Fibroblast of lung (primary cell): ENCODE measurements at places on chromosomes 11 and 22.
A peak's percentile ranks its signal among the peaks of the same experiment; 100 is the strongest.

DNA sequence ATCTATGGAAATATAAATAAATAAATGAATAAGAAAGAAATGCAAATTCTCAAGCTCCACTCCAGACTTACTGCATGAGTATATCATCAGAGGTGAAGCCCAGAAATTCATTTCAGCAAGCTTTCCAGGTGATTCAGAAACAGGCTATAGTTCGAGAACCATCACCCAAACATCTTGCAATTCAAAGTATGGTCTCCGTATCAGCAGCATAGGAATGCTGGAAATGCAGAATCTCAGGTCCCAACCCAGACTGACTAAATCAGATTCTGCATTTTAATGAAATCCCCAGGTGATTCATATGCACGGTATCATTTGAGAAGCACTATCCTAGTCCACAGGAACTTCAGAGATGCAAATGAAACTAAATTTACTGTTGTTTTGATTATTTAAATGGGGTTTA lies 95.3 kb downstream of the SERGEF start:
- no peak for DNase-seq

GRCh38 chr11:11020219-11020726 lies 162.4 kb upstream of the ZBED5 start:
- no peak for DNase-seq

DNA sequence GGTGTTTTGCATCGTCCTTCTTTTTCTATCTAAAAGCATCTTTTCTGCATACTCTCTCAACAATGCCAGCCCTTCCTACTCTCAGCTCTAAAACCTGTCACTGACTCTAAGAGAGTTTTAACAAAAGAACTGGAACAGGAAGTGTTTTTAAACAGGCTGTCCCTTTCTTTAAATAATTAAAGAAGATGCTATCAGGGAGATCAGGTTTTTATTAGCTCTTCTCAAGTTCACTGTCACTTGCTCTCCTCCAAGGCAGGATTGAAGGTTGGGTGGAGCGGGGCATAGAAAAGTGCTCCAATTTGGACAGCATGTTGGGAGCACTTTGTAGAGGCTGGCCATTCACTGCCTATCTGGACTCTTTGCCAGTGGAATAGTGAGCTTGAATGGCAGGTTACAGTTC lies 56.4 kb upstream of the BARX2 start:
- no peak for DNase-seq

GRCh38 chr22:20758688-20759087 lies 15.2 kb upstream of the SERPIND1 start:
- no peak for DNase-seq

DNA sequence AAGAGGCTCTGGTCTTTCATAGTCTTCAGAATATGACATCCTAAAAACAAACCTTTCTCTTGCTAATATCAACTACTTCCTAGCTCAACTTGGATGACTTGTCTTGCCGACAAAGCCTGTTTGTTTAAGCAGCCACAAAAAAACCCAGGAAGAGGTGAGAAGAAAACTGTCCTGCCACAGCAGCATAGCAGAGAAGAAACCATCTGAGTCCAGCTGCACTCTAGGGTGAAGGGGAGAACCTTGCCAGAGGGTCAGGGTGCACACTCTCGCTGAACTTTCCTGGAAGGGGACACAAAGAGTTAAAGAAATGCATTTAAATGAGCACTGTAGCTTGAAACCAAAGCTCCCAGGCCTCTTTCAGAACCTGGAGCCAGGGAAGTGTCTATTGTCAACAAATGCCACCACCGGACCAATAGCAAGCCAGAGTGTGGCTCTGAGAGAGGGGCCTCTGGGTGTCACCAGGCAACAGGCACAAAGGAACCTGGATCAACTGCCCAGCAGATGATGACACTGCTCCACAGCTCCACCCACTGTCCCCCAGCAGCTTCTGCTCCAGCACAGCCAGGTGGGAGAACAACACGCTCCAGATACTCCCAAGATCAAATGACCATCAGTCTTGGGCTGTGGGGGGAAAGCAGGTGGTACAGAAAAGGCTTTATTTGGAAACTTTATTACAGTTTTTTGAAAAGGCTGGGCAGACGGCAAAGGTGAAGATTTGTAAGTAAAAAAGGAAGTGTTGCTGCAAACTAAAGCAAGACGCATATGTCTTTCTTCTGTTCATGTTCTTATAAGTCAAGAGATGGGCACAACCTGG lies 105.7 kb downstream of the RASSF10 start:
- DNase-seq: no peak

DNA sequence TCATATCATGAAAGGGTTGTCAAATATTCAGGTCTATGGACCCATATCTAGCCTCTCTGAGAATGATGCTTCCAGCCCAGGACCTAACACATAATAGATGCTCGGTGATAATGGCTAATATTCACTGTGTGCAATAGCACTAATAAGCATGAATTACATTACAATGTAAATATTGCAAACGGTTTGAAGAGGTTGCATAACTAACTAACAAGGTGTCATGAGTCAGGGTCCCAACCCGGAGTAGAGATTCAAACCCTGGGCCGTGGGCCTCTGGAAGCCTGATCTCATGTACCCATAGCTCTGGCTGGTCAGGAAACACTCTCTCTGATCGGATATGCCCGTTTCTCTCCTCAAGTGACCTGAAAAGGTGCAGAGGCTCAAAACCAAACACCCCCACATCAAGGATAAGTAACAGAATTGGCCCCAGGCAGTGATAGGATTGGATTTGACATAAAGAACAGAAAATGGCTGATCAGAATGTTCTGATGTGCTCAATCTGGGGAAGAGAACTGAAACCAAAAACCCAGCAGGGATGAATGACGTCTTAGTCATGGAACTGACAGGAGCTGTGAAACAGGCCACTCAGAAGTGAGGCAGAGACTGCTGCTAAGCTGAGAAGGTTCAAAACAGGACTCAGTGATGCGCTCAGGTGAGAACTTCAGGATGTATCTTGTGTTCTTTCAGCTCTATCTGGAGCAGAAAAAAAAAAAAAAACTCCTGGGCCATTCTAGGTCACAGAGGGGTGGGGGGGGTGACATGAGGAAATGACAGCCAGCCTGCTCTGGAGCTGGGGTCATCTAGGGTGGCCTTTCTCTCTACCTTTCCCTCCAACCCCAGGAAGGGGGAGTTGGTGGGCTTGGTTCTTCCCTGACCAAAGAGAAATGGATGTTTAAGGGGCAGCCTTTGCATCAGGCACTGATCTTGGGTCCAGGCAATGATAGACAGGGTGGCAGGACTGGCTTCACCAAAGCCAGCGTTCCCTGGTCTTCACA lies 6.6 kb upstream of the KCTD17 start:
- no peak for DNase-seq

GRCh38 chr11:126132319-126132718 lies 69.7 kb upstream of the CDON start:
- DNase-seq: peak; percentile 87

GRCh38 chr11:126246636-126247035 lies 22.1 kb downstream of the SRPRA start:
- peak; percentile 50 for DNase-seq

- peak; percentile 38 for DNase-seq
Measured at GRCh38 chr22:25232301-25232700, 12.9 kb downstream of the CRYBB2 start.

DNA sequence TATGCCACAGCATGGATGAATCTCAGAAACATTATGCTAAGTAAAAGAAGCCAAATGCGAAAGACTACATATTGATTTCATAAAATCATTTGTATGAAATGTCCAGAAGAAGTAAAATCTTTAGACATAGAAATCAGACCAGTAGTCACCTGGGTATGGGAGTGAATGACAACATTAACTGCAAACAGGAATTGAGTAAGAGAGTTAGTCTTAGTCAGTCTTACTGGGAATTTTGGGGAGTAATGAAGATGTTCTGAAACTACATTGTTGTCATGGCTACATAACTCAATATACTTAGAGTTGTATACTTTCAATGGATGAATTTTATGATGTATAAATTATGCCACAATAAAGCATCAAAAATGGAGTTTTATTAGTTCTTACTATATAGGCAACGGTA lies 107.8 kb upstream of the CHORDC1 start:
- DNase-seq: no peak

DNA sequence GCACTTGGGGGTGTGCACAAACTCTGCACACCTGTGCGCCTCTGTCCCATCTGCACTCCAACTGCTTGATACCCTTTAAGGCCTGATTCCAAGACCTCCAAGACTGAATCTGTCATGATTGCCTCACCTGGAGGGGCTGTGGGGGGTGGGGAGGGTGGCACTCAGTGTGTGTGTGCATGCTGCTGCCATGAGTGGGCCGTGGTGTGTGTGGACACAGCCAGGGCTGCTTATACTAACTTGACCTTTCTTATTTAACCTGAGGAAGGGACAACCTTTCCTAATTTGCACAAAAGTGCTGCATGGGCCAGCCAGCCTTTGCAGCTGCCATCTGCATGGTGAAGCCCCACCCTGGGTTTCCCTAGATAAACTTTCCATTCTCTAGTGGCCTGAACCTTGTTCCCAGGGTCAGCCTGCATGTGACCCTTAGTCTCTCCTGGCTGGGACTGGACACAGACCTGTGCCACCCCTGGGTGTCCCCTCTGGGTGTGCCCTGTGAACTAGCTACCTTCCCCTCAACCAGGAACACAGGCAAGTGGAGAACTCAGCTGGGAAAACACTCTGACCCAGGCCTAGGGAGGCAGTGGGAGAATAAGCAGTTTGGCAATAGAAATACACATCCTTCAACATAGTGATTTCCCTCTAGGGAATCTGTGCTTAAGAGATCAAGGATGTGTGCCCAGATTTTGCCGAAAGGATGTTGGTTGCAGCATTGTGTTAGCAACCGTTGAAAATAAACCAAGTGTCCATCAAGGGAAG lies 45.4 kb upstream of the DKK3 start:
- DNase-seq: no peak

- DNase-seq: no peak
Measured at GRCh38 chr11:42571131-42571877, 740.5 kb upstream of the API5 start.

- no peak for DNase-seq
Measured at GRCh38 chr11:73396251-73396930, 20.2 kb downstream of the RELT start.

DNA sequence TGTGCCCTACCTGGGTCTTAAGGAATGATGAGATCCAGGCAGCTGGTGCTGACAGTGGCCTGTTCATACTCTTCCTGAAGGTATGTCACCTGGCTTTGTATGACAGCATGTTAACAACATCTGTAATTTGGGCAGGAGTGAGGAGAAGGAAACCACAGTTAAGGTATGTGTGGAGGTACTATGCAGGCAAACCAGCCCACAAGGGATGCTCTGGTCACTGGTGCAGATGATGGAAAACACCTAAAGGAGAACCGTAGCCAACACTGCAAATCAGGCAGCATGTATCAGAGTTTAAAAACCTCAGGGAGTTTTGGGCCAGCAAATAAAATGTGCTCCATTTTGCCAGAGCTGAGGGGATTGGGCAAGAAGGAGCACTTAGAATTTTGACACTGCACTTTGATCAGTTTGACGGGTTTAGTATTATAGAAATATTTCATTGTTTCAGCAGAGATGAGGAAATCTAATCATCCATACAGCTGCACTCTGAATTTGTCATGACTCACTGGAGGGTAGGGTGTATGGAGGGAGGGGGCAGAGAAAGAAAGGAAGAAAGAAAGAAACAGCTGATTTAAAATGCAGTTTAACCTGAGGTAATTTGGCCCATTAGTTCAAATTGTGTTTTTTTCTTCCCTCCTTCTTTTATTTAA lies 260.9 kb downstream of the KIRREL3 start:
- peak; percentile 16 for DNase-seq

DNA sequence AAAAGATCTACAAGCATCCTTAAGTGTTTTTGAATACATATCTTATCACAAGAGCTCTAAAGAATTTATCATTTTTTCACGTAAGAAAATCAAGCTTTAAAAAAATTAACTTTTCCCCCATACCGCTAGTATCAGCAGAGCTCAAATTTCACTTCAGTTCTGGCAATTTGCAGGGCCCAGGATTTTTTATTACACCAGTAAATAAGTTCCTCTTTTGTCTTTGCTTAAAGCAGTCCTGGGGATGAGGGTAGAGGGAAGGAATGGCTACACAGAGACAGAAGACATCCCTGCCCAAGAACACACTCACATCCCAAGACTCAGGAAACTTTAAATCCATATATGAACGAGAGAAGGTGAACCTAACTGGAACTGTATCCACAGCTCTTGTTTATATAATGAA lies 22.6 kb upstream of the SORL1 start:
- DNase-seq: no peak

DNA sequence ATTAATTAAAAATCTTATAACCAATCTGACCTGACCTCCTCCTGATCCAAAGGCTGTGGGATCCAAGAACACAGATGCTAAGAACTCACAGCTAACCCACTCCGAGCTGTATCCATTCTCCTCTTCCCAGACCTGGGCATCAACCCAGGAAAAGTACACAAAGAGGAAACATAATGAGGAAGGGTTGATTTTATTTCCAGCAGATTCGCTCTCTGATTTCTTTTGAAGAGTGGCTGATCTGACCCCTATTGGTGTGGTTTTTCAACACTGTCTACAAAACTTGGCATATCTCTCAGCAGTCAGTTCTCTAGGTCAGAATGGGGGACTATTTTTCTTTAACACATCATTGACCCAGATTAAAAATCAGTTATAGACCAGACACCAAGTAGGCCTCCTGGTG lies 201.9 kb upstream of the UBASH3B start:
- DNase-seq: peak; percentile 4

DNA sequence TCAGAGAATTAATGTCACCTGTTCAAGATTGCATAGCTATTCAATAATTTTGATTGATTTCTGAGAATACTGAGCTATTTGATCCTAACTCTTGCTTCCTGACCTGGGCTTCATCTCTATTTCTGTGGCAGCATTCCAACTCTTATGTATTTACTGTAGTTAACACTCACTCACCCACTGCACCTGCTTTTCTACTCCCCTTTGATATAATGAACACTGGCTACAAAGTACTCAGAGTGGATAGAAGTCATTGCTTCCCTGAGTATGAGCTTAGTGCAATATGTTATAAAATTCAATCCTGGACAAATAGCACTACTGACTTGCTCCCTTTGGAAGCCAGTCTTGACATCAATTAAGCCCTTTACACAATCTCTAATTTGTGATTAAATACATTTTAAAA lies 117.2 kb downstream of the APIP start:
- DNase-seq: no peak

DNA sequence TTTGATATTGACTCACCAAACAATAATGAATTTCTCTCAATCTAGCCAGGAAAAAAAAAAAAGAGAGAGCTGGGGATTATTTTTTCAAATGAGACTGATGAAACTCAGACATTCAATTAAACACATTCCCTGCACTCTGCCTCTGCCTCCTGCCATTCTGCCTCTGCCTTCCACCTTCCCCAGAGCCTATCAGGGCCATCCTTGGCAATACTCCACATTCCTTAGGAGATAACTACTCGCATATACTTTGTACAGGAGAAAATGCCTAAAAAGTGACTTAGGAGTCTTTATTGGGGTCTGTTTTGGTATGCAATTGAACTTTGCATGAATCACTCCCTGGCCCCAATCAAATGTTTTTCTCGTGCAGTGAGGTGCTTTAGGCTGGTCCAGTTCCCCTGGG lies 246.6 kb upstream of the PLET1 start:
- DNase-seq: no peak
